ENCODE measurements at places on chromosomes 12 and 14. TPM values are rescaled to one million over a fixed set of nuclear protein-coding genes. Genes with fewer than 3 reads are reported as not detected.
A peak's percentile ranks its signal among the peaks of the same experiment; 100 is the strongest.

GRCh38 chr14:73662487-73662943 lies 17.7 kb downstream of the DNAL1 start:
- H3K4me1 ChIP-seq: peaks cover 17% of the 10 kb centered on the region
- H3K36me3 ChIP-seq: no peaks in the 10 kb centered on the region
- DNase-seq: peak; percentile 62
- peak overlapping the region; percentile 65 for H3K27ac ChIP-seq
- no peaks in the 10 kb centered on the region for H3K27me3 ChIP-seq

- H3K36me3 ChIP-seq: no peaks in the 10 kb centered on the region
- DNase-seq: no peak
- no peaks in the 10 kb centered on the region for H3K4me1 ChIP-seq
- H3K4me3 ChIP-seq: no peak overlapping the region
- 0 out of 2 replicates have a peak, but pooled peaks cover 1% of the 10 kb centered on the region for H3K27me3 ChIP-seq
Measured at GRCh38 chr14:64877846-64878245, 1.9 kb downstream of the SPTB start.

DNA sequence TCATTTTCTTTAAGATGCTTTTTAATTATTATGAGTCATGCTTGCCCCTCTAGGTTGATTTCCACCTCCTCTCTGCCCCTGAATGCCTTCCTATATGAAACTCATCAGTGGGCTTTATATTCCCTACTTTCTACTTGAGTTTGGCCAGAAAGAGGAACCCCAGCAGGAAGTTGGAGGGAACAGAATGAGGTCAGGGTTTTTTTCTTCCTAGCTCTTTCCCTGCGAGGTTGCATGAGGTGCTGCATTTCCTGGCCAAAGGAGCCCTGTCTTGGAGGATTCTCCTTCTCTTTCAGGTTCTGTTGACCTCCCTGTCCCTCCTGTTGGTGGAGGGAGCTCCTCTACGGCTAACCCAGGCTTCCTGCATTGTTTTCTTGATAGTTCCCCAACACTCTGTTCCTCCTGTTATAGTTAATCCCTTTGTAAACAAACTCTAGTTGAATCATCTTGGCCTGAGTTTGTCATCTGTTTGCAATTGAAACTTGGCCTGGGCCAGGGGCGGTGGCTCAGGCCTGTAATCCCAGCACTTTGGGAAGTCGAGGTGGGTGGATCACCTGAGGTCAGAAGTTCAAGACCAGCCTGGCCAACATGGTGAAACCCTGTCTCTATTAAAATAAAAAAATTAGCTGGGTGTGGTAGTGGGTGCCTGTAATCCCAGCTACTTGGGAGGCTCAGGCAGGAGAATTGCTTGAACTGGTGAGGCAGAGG lies 15.3 kb upstream of the SPIC start:
- H3K27ac ChIP-seq: no peak overlapping the region
- no peaks in the 10 kb centered on the region for H3K27me3 ChIP-seq

DNA sequence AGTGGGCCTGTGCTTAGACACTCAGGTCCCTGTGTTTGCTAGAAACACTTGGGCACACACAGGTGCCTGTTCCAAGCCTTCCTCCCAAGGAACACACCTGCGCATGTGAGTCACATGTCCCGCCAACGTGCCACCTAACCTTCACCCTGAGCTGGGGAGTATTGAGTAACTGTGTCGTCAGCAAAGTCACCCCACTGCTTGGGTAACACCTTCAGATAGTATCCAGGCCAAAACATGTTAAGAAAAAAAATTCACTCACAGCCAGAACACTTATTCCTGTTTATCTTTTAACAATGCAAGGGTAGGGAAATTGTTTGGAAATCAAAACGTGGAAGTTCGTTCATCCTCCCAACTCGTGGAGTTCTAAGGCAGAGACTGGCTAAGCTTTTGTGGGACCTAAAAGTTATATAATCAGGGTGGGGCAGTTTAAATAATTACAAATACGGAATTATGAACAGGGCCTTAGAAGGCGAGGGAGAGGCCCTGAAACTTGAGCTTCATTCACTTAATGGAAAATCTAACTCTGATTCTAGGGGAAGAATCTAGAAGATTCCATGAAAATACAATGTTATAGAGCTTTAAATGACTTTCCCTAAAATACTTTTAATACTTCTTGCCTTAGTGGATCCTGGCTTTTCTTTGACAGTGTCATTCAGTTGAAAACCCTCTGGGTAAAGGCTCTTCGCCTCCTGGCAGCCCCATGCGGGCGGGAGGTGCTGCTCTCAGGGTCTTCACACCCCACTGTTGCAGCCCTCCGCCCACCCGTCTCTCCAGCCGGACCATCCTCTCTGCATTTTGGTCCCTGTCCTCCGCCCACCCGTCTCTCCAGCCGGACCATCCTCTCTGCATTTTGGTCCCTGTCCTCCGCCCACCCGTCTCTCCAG lies 30.3 kb upstream of the ADIPOR2 start:
- peak; percentile 46 for DNase-seq
- H3K4me3 ChIP-seq: no peak overlapping the region
- peaks cover 13% of the 10 kb centered on the region for H3K4me1 ChIP-seq
- H3K36me3 ChIP-seq: no peaks in the 10 kb centered on the region

- H3K4me3 ChIP-seq: no peak overlapping the region
- H3K27ac ChIP-seq: no peak overlapping the region
- H3K4me1 ChIP-seq: no peaks in the 10 kb centered on the region
- no peaks in the 10 kb centered on the region for H3K36me3 ChIP-seq
- no peak for DNase-seq
Measured at GRCh38 chr12:1540690-1541089, 53.7 kb downstream of the FBXL14 start.

ALX1 gene
- not detected for total RNA-seq
